ENCODE measurements at places on chromosomes 3 and 15.

DNA sequence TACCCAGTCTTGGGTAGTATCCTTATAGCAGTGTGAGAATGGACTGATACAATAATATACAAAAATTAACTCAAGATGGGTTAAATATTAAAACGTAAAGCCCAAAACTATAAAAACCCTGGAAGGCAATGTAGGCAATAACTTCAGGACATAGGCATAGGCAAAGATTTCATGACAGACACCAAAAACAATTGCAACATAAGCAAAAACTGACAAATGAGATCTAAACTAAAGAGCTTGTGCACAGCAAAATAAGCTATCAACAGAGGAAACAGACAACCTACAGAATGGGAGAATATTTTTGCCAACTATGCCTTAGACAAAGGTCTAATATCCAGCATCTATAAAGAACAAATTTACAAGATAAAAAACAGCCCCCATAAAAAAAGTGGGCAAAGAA lies 204.8 kb upstream of the CCDC54 start:
- no peak for DNase-seq

GRCh38 chr3:189071446-189071845 lies 100.3 kb upstream of the TPRG1 start:
- no peak for DNase-seq

GRCh38 chr3:195885036-195885891 lies 23.1 kb downstream of the TNK2 start:
- no peak for DNase-seq

DNA sequence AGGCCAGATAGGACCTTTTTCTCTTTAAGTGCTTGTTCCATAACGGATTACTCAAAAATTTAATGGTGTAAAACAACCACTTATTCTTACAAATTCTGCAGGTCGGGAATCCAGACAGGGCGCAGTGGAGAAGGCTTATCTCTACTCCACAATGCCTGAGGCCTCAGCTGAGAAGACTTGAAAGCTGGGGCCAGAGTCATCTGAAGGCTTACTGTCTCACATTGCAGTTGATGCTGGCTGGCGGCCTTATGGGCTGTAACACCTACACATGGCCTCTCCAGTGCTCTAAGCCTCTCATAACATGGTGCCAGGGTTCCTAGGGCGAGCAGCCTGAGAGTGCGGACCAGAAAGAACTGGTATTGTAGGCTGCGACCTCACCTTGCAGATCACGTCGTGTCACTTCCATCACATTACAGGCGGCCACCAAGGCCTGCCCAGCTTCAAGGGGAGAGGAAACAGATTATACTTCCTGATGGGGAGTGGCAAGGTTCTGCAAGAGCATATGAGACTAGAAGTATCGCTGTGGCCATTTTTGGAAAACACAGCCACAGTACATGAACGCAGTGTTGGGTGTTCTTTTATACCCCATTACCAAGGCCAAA lies 32.4 kb downstream of the CMTM7 start:
- no peak for DNase-seq

DNA sequence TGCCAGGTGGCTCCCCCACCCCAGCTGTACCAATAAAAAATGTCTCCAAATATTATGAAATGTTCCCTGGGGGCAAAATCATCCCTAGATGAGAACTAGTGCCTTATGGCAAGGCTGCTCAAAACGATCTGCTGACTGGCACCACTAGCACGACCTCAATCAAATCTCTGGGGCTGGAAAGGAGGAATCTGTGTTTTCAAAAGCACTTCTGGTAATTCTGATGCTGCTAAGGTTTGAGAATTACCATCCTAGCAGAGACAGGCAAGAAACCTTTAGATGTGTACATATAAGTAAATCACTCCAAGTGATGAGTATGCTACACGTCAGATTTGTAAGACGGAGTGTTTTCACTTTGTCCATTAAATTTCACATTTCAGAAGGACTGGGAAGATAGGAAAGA lies 360.1 kb upstream of the THRB start:
- no peak for DNase-seq

DNA sequence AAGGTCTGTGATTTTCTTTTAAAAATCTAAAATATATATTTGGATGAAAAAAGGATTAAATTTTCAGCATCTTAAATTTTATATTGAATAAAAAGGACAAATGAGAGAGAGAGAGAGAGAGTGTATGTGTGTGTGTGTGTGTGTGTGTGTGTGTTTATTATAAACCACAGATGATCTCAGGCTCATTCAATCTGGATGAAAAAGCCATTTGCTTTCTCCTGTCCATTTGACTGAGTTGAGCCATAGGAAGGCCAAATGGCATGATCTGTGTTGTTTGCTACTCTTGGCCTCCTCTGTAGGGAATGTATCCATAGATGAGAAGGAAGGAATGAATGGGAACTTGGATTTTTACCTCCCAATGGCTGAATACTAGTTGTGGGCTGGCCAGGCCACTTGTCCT lies 92.5 kb upstream of the MEX3B start:
- DNase-seq: no peak

- DNase-seq: no peak
These were observed 26.3 kb downstream of the ANKRD28 start for GRCh38 chr3:15771444-15771843.

GRCh38 chr15:75347222-75348033 lies 589 bp downstream of the NEIL1 start:
- DNase-seq: peak; percentile 76

- no peak for DNase-seq
These were observed 4.6 kb downstream of the OR5H15 start for GRCh38 chr3:98171071-98171470.

- DNase-seq: peak; percentile 45
These were observed 65.4 kb upstream of the DLG1 start for GRCh38 chr3:197363553-197364409.

DNA sequence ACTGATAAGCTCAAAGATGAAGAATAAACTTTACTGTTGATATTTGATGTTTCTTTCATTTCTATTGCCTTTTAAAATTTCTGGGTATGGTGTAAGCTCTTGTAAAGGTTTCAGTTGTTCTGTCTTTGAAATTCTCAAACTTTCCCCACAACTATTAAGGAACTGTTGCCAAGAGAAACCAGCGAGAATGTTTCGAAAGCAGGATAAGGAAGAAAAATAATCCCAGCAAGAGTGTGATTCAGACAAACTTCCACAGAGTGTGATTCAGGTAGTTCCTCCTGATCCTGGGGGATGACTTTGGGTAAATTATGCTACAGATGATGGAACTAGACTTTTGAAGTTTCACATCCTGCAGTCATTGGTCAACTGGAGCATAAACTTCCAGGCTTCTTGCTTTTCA lies 632.0 kb downstream of the NSUN3 start:
- DNase-seq: no peak

DNA sequence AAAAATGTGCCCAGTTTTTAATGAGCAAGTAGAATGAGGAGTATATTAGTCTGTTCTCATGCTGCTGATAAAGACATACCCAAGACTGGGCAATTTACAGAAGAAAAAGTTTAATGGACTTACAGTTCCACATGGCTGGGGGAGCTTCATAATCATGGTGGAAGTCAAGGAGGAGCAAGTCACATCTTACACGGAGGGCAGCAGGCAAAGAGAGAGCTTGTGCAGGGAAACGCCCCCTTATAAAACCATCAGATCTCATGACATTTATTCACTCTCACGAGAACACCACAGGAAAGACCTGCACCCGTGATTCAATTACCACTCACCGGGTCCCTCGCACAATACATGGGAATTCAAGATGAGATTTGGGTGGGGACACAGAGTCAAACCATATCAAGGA lies 111.7 kb upstream of the CNTN6 start:
- no peak for DNase-seq

GRCh38 chr3:158403013-158403412 lies 168.0 kb upstream of the MLF1 start:
- no peak for DNase-seq

DNA sequence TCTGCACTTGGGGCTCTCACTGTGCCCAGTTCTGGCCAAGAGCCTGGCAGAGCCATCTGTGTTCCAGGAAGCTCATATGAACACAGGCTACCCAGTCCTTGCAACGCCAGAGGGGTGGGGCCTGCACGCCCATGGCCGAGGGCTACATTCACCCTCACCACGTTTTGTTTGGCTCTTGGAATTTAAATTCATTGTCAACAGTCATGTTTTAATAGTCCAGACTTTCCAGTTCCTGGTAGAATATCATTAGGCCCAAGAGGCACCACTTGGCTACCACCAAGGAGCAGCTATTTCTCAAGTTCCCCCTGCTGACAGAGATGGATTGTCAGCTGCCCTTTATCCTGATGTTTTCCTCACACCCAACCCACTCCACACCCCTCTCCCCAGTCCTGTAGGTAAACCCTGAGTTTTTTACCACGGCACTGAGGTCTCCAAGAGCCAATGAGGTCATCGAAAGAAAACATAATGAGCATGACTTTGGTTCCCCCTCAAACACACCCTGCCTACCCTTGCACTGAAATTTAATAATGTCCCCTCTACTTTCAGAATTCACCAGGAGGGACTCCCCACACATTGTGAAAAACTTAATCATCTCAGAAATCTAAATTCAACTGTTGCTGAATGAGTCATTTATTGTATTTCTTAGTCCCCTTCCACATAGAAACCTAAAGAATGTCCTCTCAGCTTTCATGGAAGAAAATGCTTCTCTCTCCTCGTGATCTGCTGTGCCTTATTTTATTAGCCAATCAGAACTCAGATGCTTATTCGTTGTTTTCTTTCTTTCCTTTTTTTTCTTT lies 125.1 kb downstream of the SHQ1 start:
- DNase-seq: no peak

DNA sequence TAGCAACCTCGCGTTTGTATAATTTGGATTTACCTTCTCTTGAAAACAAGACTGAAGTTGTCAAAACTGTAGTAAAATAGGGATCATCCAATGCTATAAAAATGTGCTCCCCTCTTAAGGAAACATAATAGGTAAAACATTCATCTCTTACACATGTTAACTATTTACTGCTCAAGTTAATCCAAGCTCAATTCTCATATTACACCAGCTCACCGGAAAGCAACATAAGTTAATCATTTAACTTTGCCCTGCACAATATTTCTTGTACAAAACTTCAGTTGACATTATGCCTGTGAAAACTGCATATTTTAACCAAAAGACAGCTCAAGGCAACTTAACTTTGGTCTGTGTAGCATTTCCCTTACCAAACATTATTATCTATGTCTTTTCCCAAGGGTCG lies 634.2 kb downstream of the NAALADL2 start:
- no peak for DNase-seq

GRCh38 chr3:81425198-81425868 lies 336.1 kb downstream of the GBE1 start:
- no peak for DNase-seq

- DNase-seq: peak; percentile 19
These were observed 334.7 kb downstream of the THSD4 start for GRCh38 chr15:71449956-71450355.

GRCh38 chr3:141073580-141073979 lies 22.4 kb downstream of the SPSB4 start:
- no peak for DNase-seq

DNA sequence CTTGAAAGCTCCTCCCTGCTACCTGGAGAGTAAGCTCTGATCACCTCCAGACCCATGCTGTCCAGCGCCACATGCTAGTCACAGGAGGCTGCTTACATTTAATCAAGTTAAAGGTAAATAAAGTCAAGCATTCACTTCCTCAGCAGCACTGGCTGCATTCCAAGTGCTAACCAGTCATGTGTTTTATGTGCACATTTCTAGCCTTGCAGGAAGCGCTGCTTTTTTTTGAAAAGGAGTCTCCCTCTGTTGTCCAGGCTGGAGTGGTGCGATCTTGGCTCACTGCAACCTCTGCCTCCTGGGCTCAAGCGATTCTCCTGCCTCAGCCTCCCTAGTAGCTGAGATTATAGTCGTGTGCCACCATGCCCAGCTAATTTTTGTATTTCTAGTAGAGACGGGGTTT lies 279.2 kb downstream of the GABRG3 start:
- no peak for DNase-seq

- DNase-seq: no peak
These were observed 1.0 kb upstream of the TBC1D21 start for GRCh38 chr15:73872346-73872745.

DNA sequence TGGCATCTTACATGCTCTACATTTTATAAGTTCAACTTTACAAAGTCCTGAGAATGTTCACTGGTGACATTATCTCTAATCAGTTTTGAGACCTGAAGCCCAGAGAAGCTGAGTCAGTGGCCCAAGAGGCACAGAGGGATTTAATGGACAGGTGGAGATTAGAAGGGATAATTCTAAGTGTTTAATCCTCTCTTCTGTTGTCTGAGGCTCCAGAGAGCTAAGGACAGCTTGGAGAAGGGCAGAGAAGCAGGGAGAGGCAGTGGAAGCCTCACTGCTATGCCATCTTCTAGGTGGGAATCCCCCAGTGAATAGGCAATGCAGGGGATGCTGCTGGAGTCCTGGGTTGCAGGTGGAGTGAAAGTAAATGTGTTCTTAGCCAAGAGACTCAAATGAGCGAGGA lies 369.4 kb upstream of the SLCO3A1 start:
- no peak for DNase-seq

- DNase-seq: no peak
These were observed 56.8 kb downstream of the SNRK start for GRCh38 chr3:43343185-43343584.

GRCh38 chr3:2082871-2083480 lies 15.7 kb upstream of the CNTN4 start:
- DNase-seq: no peak

- no peak for DNase-seq
These were observed 804.0 kb downstream of the ROBO1 start for GRCh38 chr3:78963771-78964170.

DNA sequence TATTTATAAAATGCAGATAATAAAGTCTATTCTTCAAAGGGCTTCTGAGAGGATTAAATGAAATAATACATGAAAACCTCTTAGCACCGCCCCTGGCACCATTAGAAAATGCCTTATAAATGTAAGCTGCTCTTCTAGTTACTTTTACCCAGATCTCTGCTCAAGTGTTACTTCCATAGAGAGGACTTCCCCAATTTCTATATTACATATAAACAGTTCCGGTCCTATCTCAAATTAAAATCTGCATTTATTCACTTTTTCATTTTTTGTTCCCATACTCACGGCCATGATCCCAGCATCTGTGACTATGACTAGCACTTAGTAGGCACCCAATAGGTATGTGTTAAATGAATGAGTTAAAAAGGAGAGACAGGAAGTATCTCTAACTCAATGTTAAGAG lies 890.9 kb upstream of the CFAP20DC start:
- DNase-seq: no peak

- DNase-seq: no peak
These were observed 15.2 kb downstream of the NRROS start for GRCh38 chr3:196654735-196655090.

Measured in ecto neural progenitor cell (in vitro differentiated cells).